Epithelial cell of prostate (primary cell): ENCODE measurements at places on chromosomes 7 and 10.

DNA sequence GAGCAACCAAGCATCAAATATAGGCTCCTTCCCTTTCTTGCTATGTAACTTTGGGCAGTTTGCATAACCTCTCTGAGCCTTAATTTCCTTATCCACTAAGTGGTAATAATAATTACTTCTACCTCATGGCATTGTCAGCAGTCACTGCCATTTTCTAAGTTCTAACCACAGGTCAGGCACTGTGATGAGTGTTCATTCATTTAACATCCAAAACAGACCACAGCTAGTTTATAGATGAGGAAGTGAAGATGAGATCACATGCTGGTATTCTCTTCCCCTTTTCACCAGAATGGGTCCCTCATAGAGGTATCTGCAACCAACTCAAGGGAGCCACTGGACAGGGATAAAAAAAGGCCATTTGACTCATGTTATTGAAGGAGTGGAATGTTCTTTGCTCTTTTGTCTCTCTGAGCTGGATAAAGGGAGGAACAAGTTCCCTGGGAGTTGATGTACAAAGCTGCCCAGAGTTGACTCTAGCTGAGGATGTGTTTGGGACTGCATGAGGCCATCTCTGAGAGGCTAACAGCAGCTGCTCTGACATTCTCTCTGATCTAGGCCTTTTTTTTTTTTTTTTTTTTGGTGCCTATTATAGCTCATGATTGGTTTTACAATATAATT, 65.0 kb downstream of the DNAJC12 start:
- DNase-seq, result no peak

GRCh38 chr7:33310546-33310945, 181.2 kb downstream of the BBS9 start:
- DNase-seq, result no peak

DNA sequence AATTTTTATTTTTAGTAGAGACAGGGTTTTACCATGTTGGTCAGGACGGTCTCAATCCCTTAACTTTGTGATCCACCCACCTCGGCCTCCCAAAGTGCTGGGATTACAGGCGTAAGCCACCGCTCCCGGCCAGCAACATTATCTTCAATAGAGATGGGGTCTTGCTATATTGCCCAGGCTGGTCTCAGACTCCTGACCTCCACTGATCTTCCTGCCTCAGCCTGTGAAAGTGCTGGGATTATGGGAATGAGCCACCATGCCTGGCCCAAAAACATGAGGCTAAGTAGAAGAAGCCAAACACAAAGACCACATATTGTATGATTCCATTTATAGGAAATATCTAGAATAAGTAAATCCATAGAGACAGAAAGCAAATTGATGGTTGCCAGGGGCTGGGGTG, 19.1 kb upstream of the CYTH3 start:
- DNase-seq, result no peak

- DNase-seq, result no peak
Observed at GRCh38 chr7:132805766-132806165, 229.5 kb upstream of the PLXNA4 start.

- DNase-seq, result no peak
Observed at GRCh38 chr7:158050441-158050977, 537.1 kb downstream of the PTPRN2 start.

DNA sequence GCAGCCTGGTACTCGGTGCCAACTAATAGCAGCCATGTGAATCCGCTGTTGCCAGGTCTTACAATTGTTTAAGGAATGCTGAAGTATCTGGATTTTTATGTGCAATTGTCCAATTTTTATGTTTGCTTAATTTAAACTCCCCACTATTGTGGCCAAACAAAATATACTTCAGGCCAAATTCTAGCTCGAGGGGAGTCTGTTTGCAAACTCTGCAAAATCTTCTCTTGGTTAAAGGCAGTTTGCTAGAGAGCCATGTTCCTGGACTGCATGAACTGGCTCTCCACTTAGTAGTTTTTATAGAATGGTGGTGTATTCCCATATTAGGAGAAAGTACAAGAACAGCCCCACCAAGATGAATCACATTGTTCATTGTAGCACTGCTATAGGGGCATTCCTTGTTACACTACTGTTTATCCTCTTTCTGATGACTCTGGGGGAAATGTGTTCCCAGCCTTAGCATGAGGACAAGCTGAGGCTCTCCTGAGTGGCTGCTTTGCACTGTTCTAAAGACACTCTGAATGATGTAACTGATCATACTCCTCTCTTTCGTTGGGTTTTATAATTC, 178.0 kb upstream of the GLI3 start:
- DNase-seq, result no peak

DNA sequence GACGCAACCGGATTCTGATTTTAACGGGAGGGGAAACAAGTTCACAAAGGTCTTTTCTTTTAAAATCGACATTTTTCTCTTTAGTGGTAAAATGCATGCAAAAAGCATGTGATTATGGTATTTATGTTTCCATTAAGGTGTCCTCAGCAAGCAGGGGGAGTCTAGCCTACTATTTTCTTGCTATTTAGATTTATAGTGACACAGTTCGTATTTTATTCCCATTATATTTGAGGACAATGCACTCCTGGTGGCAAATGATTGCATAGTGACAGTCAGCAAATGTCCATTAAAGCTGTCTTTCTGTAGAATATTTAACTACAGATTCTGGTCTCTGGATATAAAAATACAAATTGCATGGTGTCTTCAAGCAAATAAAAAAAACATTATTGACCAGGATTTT, 554.2 kb downstream of the PARD3 start:
- DNase-seq, result no peak

DNA sequence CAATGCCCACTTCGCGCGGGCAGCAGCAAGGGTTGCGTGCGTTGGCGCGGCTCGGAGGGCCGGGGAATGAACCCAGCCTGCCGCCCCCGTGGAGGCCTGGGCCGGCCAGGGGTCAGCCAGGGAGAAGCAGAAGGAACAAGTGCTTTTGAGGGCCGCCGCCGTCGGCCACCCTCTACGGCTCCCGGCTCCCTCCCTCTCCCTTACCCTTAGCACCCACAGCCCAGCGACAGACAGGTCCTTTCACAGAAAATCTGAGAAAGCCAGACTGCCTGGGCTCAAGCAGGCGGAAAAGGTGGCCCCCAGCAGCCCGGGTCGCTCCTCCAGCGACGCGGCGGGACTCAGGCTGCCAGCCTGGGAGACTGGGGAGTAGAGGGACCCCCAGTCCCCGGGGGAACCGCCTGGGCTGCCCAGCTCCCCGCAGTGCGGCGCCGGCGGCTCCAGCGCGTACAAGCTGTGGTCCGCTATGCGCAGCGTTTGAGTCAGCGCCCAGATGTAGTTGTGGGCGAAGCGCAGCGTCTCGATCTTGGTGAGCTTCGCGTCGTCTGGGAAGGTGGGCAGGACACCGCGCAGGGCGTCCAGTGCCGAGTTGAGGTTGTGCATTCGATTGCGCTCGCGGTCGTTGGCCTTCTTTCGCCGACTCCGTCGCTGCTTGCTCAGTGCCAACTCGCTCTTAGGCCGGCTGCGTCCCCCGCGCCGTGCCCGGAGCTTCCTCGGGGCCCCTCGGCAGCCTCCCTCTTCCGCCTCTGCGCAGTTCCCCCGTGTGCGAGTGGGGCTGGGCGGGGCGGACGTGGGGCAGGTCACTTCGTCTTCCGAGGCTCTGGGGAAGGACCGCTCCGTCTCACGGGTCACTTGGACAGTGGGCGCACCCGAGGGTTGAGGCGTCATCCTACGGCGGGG, 815 bp downstream of the NEUROG3 start:
- DNase-seq, result no peak

GRCh38 chr7:117113871-117114270, 160.6 kb downstream of the ST7 start:
- no peak for DNase-seq

GRCh38 chr7:83970081-83970480, 224.5 kb downstream of the SEMA3A start:
- no peak for DNase-seq

DNA sequence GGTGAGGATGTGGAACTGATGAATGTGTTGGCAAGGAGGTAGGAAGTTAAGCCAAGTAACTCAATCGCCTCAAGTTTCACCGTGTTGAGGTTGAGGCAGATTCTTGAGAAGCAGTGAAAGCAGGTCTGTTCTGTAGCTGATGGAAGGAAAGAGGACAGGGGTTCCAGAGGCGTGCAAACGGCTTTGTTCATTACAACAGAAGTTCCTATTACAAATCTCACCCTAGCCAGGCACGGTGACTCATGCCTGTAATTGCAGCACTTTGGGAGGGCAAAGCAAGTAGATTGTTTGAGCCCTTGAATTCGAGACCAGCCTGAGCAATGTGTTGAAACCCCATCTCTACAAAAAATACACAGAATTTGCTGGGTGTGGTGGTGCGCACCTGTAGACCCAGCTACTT, 36.9 kb upstream of the PTF1A start:
- DNase-seq, result no peak

DNA sequence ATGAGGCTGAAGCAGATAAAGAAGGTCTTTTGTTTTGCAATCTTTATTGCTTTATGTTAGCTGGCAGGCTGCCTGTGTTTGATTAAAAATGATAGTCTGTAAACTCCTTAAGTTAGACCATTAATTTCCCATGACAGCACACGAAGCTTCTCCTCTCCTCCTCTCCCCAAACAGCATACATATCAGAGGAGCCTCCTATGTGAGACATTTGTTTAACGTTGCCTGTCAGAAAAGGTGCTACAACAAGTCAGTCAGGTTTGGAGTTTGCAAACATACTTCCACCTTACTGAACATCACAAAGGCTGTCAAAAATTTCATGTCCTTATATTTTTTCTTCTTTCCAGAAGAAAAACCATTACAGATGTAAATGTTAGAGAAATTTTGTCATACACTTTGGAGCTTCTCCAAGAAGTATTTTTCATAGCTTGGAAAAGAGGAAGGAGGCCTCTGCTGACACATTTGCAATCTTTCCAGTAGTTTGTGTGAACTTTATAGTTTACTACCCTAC, 393.1 kb downstream of the EXOC4 start:
- no peak for DNase-seq

DNA sequence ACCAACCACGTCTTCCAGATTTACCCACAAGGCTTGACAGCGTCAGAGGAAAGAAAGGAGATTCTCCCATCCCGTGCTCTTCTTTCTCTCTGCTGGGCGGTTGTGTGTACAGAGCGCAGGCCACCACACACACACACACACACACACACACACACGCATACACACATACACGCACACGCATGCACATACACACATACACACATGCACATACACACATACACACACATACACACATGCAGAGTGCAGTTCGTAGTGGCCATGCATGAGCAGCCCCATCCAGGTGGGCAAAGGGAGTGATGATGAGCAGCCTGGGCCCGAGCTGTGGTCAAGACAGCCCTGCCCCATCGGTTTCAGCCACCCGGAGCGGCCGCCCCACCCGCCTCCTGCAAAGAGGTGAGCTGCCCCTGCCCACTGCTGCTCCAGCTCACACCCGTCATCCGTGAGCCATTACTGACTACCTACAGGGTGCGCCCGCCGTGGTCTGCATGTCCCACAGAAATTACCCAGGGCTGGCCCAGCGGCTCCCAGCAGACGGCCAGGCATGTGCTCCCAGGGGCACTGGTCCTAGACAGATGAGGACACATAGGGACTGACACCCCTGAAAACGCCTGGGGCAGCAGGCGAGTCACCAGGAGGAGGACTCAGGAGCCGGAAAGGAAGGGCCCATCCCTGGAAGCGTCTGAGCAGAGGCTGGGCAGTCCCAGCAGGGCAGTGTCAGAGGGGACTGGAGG, 69.6 kb downstream of the ASB13 start:
- DNase-seq, result no peak

GRCh38 chr10:100969187-100970075, at the start of gene SEMA4G:
Gene SEMA4G (plus strand): TSS chr10:100969504. CDS start chr10:100972913, 3,409 bp downstream.
- no peak for DNase-seq
